ENCODE measurements at places on chromosomes 6 and 20.

DNA sequence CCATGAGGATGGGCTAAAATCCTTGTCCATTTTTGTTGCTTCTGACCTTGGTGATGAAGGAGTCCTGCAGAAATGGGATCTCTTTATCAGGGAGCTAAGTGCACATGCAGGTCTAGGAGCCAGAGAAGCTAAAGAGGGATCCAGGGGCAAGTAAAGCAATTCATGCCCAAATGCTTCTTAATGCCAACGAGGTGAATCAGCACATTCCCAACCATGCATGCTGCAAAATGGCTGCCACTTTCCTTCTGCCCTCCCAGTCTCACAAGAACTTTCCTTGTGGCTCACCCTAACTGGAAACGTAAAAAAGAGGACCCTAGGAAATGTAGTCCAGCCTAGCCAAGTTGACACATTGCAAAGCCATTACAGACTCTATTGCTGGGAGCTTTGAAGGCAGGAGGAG lies 298.4 kb downstream of the MAFB start:
- no peak for DNase-seq

DNA sequence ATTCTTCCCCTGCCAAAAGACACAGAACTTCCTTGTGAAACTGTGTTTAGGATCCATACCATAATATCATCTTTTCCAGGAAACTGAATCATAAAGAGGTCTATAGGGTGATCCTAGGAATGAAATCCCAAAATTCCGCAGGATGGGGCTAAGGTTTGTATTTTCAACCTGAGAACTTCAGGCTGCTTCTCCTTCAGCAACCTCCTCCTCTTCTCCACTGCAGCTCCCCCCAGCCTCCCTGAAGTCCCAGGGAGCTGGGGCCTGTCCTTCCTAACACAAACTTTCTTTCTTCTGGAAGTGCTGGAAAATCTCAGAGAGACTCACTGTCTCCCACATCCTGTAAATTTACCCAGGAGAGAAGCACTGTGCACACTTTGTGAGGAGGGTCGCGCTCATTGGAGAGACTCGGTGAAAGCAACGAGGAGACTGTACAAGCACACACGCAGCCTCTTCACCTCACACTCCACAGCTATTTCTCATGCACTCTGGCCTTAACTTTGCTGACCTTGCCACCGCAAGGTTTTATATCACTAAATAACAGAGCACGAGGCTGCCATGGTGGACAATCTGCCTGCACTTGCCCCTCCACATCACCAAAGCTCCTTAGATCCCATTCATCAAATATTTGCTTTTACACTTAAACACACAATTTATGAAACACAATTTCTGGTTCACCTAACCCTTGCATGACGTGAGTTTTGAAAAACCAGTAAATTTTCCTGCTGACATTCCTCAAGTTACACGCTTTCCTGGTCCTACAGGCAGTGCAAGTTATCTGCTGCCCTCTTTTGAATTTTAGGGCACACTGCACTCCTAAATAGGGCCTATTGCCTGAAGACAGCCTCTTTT lies 14.3 kb downstream of the ID4 start:
- DNase-seq: peak; percentile 42

DNA sequence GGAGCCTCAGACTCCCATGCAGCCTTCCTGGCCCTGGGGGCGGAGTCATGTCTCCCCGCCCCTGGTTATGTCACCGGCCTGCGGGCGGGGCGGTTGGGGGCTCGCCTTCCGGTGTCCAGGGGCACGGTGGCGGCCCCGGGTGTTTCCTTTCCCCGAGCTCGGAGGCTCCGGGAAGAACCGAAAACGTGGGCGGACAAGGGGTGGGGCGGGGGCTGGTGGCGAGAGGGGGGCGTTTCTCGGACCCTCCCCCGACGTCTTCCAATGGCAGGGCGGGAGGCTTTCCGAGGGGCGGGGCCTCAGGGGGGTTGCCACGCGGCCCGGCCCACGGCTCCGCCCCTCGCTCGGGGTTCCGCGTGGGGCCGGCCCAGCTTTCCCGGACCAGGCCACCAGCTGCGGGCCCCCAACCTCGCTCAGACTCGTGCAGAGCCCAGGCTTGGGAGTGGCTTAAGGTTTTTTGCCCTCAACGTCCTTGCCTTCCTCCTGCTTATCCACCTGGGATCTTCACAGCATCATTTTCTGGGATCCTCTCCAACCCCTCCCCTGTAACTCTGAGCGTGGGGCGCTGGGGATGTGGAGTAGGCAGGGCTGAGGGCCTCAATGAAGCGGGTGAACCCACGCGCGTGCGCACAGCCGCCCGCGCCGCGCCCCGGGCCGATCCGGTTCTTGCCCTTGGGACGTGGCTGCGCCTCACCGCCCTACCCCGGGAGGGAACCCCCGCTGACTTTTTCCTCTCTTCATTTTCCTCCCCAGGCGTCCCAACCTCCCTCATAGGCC lies 2.1 kb upstream of the NRN1 start:
- no peak for DNase-seq

DNA sequence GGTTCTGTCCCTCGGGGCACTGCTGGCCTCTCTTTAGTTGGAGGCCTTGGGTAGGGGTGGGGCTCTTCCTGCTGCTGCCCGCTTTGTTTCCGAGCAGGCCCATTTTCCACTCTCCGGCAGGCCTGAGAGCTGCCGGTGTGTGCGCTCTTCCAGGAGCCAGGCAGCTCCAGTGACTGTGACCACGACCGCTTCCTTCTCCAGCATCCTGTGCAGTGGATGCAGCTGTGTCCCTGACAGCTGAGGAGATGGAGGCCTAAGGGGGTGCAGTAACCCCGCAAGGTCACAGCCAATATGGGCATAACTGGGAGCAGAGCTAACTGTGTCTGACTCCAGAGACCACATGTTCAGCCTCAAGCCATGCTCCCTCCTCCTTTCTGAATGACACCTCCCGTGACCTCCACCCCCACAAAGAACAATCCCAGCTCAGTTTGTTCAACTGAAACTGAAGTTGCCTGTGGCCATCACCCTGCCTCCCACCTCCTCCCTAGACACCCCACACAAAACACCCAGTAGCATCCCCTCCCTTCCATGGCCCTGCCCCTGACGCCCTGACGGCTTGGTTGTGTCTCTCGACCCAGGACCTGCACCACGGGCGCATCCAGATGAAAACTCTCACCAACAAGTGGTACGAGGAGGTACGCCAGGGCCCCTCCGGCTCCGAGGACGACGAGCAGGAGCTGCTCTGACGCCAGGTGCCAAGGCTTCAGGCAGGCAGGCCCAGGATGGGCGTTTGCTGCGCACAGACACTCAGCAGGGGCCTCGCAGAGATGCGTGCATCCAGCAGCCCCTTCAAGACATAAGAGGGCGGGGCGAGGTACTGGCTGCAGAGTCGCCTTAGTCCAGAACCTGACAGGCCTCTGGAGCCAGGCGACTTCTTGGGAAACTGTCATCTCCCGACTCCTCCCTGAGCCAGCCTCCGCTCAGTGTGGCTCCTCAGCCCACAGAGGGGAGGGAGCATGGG lies 27.8 kb downstream of the SPATA2 start:
- no peak for DNase-seq

- no peak for DNase-seq
These were observed 67.5 kb upstream of the EDN1 start for GRCh38 chr6:12222405-12223366.

- no peak for DNase-seq
These were observed 3.0 kb downstream of the CASS4 start for GRCh38 chr20:56414842-56415765.

DNA sequence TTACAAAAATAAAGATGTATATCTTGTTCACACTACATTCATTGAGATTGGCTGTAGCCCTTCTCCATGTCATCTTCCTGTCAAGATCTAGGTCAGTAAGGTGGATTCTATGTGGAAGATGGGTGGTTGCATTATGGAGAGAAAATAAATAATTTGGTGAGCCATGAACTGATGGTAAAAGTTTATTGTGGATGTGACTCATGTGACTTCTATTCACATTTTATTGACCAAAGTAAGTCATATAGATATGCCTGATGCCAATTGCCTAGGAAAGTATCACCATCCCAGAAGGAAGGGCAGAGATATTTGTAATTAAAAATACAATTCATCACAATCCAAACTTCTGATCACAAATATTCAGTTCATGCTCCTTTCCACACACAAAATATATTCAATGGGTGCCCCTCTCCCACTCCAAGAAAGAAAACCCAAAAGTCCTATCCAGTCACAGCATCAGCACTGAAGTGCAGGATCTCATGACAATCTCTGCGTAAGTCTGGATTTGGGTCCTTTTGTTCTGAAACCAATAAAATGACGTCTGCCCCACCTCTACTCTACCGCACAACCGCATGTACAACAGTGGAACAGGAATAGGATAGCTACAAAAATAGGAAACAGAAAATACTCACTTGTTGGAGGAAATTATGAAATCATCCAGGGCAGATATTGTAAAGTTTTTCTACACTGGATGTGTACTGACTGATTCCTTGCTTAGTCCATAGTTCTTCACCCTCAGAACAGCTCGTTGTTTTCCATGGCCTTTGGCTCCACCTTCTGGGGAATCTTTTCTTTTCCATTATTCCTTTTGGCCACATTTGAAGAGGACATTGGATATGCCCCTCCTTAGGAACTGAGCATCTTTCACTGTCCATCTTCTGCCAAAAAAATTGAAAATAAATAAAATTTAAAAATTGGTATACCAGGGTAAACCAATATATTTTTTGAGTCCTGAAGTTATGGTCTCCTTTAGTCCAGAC lies 16.1 kb upstream of the SLC17A3 start:
- DNase-seq: peak; percentile 30

GRCh38 chr6:157774153-157775135 lies 48.6 kb upstream of the SNX9 start:
- no peak for DNase-seq

GRCh38 chr20:3927486-3928291 lies 38.5 kb downstream of the PANK2 start:
- no peak for DNase-seq

DNA sequence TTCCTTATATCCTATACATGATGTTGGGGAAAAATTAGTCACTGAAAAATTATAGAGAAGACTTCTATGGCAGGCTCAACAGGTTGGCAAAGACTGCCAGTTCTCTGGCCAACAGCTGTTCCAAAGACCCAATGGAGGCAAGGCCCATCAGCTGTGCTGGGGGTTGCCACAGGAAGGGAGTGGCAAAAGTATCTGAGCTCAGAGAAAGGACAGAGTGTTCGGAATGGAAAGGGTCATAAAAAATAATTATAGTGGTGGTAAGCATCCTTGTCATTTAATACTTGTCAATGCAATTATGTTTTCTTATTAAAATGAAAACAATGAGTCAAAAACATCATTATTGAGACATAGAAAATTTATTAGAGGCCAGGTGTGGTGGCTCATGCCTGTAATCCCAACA lies 36.1 kb downstream of the FASTKD5 start:
- DNase-seq: no peak

DNA sequence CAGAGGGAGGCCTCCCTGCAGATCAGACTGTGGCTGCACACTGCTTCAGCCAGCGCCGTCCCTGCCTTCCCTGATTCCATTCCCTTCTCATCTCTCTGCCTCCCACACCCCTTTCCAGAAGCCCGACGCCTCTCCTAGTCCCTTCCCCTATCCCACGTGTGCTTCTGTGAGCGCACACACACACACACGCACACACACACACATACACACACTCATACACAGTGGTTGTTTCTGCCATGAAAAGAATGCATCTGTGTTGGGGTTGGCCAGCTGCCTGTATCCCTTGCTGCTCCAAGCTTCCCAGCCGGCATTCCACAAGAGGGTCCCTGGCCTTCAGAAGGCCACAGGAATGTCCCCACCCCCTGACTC lies 51.7 kb downstream of the MOCS1 start:
- no peak for DNase-seq

GRCh38 chr20:34720266-34720665 lies 16.1 kb downstream of the TP53INP2 start:
- no peak for DNase-seq

GRCh38 chr6:22363166-22363713 lies 66.4 kb upstream of the PRL start:
- DNase-seq: peak; percentile 84

DNA sequence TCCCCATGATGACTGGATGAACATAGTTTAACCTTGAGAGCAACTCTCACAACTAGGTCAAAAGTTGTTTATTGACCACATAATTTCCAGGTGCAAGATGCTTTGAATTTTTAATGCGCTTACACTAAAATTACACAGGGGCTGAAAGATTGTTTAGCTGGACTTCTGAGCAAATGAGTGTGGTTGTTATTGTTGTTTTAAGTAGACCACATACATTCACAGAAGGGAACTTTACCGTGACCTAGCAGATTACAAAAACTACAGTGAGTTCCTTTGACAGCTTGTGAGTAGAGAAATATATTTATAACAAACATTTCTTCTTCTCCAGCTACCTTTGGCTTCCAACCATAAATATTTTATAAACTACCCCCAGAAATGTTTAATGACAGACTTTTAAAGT lies 178.9 kb downstream of the UST start:
- no peak for DNase-seq

- no peak for DNase-seq
These were observed 19.2 kb upstream of the PTGIS start for GRCh38 chr20:49587111-49587570.

Data from LNCaP clone FGC (cell line).